ENCODE measurements at places on chromosomes 6 and 20.

DNA sequence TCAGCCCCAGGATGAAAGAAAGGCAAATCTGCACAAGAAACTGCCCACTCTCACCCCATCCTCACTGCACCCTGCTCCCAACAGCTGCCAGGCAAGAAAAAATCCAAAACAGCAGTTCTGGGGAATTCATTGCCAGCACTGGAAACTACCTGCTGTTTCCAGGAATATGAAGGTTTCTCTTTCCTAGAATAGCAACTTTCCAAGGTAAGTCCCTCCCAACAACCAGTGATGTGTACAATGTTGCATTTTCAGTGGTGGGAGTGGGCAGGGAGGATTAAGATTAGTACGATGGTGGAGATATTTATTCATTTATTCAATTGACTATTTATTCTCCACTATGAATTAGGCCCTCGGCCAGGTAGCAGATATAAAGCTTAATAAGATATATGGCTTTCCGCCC, 10.2 kb upstream of the HLA-DOB start:
- no peak for DNase-seq

DNA sequence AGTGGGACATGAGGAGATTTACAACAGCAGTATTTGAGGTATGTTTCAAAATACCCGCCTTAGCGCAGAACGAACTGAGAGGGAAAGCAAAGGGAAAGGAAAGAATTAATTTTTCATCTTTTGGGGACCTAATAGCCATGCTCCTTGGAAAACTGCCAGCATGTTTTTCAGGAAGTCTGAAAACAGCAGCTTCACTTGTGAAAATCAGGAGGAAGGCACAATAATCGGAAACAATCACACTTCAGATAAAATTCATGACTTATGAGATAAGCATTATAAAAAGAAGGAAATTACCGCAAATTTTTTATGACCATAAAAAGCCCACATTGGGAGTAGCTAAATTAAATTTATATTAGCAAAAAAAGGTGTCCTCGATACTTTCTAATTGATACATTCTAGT, 541.1 kb downstream of the HAO1 start:
- DNase-seq, result peak; percentile 81

GRCh38 chr6:33198853-33199436, 1.5 kb downstream of the RXRB start:
- DNase-seq, result no peak

DNA sequence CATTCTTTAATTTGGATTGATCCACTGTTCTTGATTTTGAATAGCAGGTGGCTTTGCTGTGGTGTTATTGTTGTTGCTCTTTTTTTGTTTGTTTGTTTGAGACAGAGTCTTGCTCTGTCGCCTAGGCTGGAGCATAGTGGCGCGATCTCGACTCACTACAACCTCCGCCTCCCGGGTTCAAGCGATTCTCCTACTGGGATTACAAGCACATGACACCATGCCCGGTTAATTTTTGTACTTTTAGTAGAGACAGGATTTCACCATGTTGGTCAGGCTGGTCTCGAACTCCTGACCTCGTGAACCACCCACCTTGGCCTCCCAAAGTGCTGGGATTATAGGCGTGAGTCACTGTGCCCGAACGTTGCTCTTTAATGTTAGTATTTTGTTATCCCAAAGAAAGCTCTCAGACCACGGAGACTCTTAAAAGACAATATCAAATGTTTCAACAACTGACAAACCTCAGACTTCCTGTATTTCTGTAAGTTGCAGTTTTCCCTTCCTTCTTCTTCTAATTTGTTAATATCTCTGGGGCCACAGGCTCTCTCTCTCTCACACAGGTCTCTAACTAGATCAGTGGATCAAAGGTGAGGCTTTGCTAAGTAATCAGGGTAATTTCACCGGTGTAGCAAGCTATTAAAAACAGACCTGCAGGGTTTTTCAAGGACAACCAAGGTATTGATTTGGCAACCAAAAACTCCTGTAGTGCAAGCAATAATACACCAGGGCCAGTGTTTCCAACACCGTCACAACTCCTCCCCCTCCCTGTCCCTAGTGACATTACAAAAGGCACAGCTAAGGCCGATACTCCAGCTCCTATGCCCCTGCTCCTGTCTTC, 48.8 kb upstream of the ZNF217 start:
- DNase-seq, result no peak

DNA sequence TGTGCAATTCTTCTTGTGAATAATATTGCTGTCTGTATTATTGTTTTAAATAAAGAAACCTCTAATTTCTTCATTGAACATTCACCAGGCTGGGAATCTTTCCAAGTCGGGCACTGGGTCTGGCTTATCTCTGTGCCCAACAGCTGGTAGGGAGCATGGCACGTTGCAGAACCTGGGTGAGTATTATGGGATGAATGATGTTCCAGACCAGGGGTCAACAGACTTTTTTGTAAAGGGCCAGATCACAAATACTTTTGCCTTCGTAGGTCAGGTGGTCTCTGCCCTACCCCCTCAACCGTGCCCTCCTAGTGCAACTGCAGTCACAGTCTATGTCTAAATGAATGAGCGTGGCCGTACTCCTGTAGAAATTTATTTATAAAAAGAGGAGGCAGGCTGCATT, 81.6 kb upstream of the FOXQ1 start:
- DNase-seq, result no peak

GRCh38 chr20:7237251-7237650, 469.8 kb downstream of the BMP2 start:
- no peak for DNase-seq

DNA sequence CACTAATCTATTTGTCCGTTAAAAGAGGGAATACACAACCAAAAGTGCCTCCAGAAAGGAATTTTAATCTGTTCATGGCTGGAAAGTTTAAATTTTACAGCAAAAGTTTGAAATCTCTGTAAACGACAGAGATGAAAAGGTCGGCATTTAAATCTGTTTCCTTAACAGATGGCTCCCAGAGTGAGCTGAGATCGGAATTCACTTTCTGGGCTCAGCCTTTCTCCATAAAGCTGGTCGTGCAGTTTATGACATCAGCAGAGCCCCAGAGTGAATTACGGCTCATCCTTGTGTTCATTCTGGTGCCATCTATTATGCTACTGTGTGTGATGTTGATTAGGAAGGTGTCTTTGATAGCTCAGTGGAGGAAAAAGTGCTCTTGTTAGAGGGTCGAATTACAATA, 117.6 kb upstream of the ZFP64 start:
- no peak for DNase-seq

DNA sequence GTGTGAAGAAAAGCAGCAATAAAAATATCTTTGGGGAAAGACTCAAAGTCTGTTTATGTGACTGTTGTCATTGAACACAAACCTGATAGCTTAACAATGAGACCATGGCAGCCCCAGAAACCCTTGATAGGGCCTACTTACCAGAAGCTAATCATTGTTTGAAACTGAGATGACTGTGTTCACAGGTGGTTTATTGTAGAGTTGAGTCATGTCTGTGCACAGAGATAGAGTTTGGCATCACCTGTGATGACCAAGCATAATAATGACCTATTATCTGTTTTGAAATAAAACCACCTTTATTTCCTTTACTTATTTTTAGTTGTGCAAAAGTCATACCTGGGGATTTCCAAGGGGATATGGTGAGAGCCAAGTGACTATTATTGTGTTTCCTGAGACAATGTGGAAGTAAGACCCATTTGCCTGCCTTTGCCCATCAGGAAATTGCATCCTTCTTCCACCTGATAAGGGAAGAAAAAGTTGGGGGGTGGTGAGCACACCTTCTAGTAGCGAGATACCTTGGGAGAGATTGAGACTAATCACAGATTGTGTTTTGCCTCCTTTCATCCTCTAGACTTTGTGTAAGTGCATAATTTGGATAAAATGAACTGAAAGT, 456.9 kb upstream of the JAG1 start:
- no peak for DNase-seq

DNA sequence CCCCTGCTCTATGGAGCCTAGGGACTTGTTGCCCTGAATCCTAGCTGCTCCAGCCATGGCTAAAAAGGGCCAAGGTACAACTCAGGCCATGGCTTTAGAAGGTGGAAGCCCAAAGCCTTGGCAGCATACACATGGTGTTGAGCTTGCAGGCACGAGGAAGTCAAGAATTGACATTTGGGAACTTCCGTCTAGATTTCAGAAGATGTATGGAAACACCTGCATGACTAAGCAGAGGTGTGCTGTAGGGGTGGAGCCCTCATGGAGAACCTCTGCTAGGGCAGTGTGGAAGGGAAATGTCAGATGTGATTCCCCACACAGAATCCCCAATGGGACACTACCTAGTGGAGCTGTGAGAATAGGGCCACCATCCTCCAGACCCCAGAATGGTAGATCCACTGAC, 95.1 kb upstream of the TMEM170B start:
- no peak for DNase-seq

DNA sequence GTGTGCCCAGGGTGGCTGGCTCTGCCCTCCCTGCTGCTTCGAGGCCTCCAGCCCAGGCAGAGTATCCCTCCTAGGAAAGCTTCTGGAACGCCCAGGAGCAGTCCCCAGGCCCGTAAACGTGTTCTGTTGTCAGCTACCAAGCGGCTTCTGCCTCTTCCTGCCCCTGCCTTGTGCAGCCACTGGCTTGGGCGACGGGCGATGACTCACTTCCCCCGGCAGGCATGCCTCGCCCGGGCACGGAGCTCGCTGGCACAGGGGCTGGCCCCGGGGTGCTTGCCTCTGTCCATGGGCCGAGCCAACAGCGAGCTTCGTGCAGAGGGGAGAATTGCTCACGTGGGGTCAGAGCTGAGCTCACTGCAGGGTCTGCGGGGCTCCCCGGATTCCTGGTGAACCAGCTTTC, 86.7 kb upstream of the THBS2 start:
- DNase-seq, result no peak

DNA sequence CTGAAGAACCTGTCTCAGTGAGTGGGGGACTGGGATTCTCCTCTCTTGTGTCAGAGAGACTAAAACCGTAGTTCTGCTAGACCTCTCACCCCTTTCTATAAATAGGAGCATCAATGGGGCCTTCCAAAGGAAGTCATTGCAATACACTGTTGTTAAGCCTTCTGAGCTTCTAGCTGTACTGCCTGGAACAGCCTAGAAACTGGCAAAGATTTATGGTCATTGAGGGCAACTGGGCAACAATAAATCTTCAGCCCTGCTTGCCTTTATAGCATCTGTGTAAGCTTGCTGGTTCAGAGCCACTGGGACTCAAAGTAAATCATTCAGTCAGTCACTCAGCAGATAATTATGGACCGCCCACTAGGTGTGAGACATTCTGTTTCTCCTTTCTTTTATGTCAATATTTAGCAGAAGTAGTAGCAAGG, 53.2 kb downstream of the PPP1R14C start:
- DNase-seq, result no peak

- no peak for DNase-seq
Measured at GRCh38 chr20:45088247-45088646, 12.7 kb downstream of the KCNS1 start.

DNA sequence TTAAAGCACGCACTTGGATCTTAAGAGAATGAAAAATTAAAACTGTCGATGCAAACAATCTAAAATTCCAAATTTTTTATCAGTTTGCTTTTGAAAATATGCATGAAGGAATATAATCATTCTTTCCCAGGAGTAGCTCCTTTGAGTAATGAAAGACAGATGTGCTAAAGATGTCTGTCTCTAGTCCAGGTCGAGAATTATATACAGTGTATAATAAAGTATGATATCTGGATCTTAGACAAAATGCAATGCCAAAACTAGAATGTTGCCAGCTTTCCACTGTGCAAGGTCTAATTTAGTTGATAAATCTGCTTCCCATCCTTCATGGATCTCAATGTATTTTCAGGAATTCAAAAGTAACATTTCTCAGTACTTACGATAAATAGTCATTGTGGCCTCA, 65.1 kb upstream of the ADGRG6 start:
- no peak for DNase-seq

DNA sequence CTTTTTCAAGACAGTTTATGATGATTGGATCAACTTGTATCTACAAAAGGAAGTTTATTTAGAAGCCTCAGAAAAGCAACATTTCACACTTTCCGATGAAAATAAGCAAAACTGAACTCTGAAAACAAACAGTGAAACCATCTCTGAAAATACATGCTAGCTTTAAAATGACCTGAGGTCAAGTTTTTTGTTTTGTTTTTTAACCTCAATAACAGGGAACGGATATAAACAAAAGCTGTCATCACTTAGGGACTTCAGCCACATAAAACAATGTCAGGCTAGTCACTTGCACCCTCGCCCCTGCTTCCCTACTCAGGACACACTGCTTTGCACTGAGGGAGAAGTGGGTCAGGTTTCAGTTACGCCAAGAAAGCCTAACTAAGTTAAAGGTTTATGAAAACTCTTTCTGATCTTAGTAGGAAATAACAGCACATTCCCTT, 11.6 kb downstream of the BACH2 start:
- no peak for DNase-seq

DNA sequence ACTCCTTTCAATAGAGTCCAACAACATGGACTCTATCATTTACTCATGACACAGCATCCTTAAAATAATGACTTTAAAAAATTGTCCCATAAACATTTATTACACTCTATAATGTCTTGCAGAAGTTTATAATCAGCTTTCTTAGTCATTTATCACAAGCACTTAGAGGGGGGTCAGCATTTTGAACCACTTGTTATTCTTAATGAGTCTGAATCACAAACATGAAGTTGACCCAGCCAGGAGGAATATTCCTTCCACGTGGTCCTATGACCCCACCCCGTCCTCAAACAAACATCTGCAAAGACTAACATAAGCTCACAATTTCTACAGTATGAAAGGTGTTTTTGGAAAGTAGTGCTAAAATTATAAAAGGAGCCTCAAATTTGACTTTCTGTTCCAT, 91.1 kb downstream of the MTFR2 start:
- no peak for DNase-seq

GRCh38 chr6:164066766-164067165, 652.2 kb downstream of the QKI start:
- no peak for DNase-seq

DNA sequence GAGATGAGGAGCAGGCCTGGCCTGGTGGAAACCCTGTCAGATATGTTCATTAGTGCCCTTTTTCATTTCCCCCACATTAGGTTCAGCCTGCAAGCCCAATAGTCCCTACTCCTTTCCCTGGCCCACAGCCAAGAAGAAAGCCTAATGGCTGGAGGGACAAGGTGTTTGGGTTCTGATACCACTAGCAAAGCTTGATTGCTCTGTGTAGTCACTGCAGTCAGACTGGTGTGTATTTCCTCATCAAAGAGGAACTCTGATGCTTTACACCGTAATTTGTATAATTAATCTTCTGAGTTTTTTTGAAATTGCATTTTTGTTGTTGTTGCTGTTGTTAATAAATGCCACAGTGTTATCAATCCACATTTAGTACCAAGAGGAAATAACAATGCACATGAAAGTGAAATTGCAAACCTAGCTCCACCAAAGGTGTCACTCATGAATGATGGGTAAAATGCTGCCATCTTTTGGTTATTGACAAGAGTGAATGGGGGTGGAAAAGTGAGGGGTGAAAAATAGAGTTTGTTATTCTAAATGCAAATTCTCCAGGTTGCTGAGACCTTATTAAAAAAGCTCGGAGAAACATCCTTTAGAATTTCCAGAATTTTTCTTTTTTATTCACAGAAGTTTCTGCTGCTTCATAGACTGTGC, 320.2 kb upstream of the POU3F2 start:
- no peak for DNase-seq

DNA sequence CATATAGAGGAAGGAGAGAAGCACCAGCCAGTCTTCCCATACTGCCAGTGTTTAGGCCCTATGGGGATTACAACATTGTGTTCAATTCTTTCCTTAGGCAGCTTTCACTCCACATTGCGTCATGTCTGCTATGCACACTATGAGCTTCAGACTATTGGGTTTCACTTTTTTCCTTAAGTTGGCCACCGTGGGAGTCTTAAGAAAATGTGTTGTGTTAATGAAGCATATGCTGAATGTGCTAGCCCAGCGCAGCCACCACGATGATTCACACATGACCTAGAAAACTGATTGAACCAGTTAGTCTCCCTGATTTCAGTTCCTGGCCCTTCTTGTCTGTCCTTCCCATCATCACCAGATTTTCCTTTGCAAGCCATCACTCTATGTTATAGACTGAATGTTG, 21.5 kb downstream of the TUBB2B start:
- no peak for DNase-seq

Measured in pulmonary artery endothelial cell (primary cell).